Stimulated activated CD8-positive, alpha-beta memory T cell treated with anti-CD3 and anti-CD28 coated beads, Interleukin-12 subunit alpha, Interleukin-12 subunit beta, amount 100 ng/mL, for 4 hours (primary cell): ENCODE measurements at places on chromosomes 12 and 14.

GRCh38 chr14:77709412-77709811 lies 1.5 kb downstream of the SLIRP start:
- DNase-seq, result no peak

DNA sequence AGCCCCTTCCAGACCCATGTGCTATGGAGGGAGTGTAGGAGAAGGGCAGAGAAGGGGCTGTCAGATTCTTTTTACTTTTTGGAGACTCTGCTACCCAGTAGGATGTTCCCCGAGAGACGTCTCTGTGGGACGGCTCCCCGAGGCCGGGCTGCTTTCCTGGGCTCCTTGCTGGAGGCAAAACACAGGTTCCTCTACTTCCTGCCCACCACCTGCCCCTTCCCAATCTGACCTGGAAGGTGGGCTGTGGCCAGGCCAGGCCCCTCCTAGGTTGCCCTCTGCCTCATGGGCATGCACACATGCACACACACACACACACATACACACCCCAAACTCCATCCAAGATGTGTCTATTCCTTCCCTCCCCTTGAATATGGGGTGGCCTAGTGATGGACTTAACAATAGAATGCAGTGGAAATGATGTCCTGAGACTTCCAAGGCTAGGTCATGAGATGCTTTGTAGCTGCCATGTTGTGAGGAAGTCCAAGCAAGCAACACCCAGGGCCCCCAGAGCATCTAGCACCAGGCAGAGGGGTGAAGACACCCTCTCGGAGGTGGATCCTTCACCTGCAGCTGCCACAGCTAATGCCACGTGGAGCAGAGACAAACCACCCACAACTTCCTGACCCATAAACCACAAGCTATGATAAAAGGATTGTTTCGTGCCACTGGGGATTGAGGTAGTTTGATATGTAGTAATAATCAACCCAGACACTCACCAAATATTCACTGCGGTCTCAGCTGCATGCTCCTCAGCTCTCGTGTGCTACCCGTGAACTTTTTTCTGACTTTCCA lies 1.6 kb upstream of the ASB2 start:
- peak; percentile 44 for DNase-seq

- no peak for DNase-seq
Observed at GRCh38 chr12:55492078-55492477, at the start of gene OR6C68. Gene OR6C68 (plus strand): TSS chr12:55492378. CDS start chr12:55492378, 0 bp downstream.

GRCh38 chr14:21825149-21825743 lies 151.6 kb upstream of the OR4E1 start:
- no peak for DNase-seq

DNA sequence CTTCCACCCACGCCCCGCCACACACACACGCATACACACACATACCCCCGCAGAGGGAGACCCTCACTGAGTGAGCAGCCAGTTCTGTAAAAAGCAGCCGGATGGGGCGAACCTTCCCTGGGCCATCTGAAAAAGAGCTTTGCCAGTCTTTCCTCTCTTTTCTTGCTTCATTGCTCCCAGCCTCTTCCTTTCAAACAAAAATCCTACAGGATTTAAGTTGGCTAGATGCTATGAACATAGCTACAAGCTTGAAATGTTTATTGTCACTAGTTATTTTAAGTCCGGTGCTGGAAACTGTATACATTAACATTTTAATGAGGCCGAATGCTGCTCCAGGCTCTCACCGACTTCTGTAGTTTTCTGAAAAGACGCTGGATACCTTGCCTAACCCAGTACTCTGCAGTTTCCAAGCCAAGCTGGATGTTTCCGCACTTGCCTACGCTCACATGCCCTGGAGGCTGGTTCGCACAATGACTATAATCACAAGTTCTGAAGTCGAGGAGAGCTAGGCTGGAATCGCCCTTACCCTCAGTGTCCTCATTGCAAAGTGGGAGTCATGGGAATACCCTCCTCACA lies 39.2 kb downstream of the LTBP2 start:
- DNase-seq, result no peak

DNA sequence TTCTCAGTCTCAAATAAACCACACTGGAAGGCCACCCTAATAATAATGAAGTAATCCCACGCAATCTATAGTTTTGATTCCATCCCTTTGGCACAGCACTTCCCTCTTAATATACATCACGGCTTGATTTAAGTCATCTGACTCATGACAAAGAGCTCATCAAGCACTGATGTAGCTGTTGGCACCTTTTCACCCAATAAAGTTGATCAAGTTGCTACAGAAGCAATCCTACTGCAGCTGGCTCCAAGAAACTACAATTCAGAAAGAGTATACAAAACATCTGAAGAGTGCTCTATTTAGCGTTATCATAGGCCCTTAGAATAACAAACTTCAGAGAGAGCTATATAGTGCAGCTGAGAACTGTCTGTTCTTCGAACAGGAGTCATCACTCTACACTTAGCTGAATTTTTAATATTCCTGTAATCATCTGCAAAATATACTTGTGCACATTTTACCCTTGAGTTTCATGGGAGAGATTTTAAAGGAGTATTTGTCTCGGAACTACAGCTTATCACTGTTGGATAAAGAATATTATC lies 94.9 kb downstream of the OSBPL8 start:
- no peak for DNase-seq

DNA sequence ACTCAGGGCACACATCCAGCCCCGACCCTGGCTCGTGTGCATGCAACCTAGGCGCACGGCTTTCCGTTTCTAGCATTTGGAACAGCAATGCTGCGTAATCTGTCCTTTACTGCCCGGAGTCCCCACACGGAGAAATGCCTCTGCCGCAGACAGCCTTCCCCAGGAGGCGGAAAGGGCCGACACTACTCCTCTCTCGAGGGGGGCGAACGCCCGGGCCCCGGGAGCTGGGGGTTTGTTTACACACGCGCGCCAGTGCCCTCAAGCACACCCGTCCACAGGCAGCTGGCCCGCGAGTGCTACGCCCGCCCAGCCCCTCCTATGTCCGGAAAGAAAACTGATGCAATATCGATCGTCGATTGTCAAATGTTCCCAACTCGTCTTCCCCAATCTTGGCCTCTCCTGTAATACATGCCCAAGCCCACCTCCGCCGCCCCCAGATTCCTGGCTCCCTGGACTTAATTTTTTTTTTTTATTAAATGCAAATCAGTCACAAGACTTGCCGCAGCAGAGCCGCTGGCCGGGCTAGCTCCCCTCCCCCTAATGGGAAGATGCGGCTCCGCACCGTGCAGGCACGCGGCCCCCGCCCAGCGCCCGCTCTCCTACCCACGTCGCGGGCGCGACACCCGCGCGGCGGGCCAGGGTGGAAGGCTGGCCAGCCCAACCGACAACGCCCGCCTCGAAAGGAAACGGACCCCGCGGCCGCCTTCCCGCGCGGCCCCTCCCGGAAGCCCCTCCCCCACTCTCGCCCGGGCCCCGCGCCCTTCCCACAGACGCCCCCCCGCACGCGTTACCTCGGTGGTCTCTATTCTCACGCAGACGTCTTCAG lies 642 bp downstream of the SLC38A2 start:
- DNase-seq, result peak; percentile 43
